ENCODE measurements at places on chromosomes 4 and X.

DNA sequence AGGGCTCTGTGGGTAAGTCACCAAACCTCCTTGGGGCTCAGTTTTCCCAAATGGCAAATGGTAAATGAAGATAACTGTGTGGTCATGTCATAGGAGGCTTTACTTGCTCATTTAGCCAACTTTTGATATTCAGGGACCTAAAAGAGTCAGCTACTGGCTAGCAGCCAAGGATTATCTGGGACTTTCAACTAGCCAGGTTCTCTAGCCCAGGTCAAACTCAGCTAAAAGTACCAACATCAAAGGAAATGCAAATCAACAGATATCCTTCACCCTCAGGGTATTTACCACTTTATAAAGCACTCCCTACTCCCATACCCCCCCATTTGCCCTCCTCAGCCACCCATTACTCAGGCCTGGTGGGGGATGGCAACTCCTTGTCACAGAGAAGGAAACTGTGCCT, 7.5 kb downstream of the AMER1 start:
- DNase-seq, result no peak

- no peak for DNase-seq
Measured at GRCh38 chr4:41452484-41453225, 85.3 kb upstream of the LIMCH1 start.

DNA sequence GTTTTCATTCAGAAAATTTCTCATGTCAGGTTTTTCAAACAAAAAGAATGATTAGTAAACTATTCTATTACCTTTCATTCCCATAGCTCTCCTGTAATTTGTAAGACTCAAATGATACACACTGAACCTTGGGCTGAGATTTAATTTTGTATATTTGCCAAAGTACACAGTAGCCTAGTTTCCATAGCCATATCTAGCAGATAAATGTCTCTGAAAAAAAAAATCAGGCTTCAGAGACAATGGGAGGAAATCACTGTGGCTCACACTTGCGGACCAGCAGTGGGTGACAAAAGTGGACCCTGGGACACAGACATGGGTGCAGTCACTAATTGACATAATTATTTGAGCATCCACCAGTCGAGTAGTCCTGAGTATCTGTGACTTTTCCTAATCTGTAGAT, 46.6 kb downstream of the MAOA start:
- no peak for DNase-seq

DNA sequence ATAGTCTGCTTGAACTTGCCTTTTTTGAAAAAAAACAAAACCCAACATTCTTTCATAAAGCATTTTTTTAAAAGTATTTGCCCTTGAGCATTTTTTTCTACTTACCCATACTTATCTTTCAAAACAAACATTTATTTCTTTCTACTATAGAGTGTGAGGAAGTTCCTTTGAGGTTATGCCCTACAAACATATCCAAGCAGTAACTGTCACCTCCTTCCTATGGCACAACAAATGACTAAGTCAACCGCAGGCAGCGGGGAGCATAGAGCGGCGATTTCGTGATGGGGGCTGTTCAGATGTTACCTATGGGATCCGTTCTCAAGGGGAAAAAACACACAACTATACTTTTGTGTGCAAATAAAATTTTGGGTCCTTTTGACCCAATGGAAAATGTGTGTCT, 19.4 kb downstream of the SPRY1 start:
- no peak for DNase-seq

- no peak for DNase-seq
Measured at GRCh38 chr4:81492606-81493230, 21.0 kb upstream of the RASGEF1B start.

DNA sequence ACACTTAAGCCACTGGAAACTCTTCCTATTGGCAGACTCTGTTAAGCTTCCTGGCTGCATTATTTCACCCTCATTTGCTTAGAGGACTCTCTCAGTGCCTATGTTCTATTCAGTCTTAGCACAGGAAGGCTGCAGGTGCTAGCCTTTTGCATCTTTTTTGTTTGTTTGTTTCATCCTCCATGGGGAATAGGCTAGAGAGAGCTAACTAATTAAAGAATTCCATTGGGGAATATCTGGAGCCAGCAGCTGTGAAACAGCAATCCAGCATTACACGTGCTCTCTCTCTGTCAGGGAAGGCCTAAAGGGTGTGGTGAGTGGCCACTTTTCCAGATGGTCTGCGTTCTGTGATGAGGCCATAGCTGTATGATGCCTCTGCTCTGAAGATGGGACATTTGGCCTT, 633.6 kb downstream of the SPRY1 start:
- peak; percentile 46 for DNase-seq

GRCh38 chrX:130001893-130002292, 19.5 kb downstream of the BCORL1 start:
- no peak for DNase-seq

DNA sequence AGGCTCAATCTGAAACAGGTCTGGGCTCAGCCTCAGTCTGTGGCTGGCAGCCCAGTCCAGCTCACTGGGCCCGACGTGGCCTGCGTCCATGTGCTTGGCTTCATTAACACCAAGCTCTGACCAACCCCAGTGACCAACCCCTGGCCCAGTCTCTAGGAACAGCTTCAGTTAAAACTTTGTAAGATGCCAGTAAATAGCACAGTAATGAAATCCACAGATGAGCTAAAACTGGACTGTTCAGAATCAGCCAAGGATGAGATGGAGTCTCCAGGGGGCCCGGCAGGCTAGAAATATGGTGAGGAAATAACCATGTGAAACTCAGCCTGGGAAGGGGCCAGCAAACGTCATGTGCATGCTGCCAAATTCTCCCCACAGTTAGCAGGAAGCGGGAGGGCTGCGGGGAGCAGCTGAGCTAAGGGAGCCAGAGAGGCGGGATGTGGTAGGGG, 37.1 kb upstream of the XPNPEP2 start:
- DNase-seq, result peak; percentile 56

DNA sequence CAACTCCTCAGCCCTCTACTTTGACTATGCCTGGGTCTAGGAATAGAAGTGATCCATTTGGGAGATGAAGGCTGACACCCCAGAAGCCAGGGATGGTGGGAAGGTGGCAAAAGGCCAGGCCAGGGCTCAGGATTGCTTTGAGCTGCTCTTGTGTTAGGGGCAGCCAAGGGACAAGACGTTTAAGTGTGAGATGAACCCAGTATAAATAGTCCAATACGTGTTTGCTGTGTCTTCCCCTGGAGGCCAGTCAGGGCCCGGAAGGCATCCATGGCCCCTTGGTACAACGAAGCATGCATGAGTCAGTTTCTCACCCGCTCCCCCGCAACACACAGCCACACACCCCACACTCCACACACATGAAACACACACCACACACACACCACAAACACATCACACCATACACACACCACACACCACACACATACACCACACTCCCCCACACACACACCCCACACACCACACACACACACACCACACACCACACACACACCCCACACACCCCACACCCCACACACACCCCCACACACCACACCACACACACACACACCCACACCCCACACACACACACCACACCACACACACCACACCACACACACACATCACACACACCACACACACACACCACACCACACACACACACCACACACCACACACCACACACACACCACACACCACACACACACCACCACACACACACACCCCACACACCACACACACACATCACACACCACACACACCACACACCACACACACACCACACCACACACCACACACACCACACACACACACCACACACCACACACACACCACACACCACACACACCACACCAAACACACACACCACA, 5.1 kb downstream of the STARD8 start:
- DNase-seq, result no peak

DNA sequence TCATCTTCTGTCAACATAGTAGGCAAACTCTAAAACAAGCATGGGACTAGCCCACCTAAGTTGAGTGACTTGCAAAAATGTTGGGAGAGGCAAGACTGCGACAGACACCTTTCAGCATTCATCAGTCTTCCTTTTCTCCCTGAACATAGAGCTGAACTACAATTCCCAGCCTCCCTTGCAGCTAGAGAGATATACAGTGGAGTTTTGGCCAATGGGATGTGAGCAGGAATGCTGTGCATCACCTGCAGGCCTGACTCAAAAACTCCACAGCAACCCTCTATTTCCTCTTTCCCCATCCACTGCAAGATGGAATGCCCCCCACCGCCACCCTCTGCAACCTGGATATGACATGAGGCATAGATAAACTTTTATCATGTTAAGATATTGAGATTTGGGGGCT, 66.5 kb downstream of the PDHA1 start:
- no peak for DNase-seq

DNA sequence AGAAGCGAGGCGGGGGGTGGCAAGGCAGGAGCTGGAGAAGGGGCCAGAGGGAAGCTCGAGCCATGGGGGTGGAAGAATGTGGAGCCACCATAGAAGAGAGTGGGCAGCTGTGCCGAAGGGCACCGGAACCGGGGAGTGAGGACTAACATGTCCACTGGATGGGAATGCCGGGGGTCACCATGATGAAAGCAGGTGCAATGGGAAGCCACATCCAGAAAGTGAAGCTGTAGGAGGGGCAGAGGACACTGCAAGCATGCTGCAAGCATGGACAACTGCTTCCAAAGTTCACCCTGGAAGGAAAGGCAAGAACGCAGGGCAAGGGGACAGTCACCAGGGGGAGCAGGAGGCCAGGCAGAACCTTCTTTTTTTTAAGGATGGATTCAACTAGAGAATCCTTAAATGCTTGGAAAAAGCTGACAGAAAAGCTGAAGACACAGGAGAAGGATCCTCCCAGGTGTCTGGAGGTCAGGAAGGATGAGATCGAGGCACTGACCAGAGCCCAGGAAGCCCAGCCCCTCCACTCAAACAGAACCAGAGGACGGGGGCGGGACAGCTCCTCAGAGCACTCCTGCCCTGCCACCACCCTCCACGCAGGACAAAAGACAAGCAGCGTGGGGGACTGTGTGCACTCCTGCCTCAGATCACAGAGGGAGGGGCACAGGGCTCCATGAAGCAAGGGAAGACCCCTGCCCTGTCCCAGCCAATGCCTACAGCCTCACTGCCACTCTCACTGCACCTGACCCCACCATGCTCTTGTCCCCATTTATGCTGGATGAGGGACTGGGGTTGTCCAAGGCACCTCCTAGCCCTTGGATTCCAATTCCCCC, 169.2 kb downstream of the AFAP1 start:
- no peak for DNase-seq

GRCh38 chr4:138910195-138910913, 105.2 kb upstream of the NOCT start:
- no peak for DNase-seq

DNA sequence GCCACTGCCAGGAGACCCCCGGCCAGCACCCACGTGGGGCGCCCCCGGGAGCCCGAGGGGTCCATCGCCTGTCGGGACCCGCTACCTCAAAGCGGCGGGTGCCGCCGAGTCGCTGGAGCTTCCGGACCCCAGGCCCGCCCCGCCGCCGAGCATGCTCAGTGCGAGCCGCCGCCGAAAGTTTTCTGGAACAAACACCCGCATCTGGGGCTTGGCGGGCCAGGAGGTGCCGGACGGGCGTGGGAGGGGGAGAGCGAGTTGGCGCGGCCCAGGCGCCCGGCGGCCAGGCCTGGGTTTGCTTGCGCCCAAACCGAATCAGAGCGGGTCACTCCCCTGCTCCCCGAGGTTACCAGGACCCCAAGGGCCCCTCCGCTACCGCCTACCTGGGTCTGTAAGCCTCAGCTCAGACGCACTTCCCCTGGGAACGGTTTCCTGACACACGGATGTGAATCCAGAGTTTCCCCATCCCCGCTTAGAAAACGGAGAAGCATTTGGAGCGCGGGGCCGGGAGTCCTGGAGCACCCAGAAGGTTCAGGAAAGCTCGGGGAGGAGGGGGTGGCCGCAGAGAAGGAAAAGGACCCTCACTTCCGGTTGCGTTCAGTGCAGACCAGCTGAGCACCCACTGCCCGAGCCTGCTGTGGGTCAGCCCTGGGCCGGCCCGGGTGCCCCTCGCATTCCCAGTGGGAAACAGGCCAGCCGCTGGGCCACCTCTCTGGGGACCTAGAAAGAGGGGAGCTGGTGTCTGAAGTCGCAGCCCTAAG, at the start of gene EVC2:
Gene EVC2 (minus strand): TSS at position 111 of the 758 bp plus-strand sequence. CDS start 46 bp downstream, at position 65.
- no peak for DNase-seq

DNA sequence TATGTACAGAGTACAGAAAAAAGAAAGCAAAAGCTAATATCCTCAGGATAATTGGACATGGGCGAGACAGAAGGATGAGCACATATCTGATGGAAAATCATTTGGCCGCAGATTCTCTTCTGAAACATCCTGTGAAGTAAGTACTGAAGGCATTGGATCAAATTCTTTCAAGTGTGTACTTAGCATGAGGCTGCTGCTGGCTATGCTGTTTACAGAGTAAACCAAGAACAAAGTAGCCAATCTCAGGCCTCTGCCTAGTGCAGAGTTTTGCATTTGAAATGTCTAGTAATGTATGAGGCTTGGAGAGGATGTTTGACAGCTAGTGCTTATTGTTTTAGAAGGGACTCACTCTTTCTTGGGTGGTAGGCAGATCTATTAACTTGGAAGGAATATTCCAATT, 128.5 kb downstream of the MAGEC2 start:
- no peak for DNase-seq

GRCh38 chr4:123110685-123111084, 188.3 kb upstream of the NUDT6 start:
- DNase-seq, result no peak

- DNase-seq, result no peak
Measured at GRCh38 chrX:16138108-16138427, 14.7 kb downstream of the GRPR start.

DNA sequence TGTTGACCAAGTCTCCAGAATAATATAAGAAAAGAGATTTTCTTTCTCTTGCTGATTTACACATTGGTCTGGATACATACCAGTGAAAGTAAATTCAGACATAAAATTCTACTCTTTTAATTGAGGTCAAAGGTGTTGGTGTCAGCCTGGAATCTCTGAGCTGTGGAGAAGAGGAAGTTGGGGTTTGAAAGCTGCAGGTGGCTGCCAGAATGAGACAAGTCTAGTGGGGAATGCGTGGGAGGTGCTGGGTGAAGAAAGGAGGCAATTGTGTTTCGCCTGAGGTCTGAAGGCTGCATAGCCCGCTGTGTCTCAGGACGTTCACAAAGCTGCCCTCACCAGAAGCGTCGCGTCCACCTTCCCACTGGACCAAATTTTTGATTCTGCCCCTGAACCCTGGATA, 31.2 kb downstream of the PHEX start:
- no peak for DNase-seq

DNA sequence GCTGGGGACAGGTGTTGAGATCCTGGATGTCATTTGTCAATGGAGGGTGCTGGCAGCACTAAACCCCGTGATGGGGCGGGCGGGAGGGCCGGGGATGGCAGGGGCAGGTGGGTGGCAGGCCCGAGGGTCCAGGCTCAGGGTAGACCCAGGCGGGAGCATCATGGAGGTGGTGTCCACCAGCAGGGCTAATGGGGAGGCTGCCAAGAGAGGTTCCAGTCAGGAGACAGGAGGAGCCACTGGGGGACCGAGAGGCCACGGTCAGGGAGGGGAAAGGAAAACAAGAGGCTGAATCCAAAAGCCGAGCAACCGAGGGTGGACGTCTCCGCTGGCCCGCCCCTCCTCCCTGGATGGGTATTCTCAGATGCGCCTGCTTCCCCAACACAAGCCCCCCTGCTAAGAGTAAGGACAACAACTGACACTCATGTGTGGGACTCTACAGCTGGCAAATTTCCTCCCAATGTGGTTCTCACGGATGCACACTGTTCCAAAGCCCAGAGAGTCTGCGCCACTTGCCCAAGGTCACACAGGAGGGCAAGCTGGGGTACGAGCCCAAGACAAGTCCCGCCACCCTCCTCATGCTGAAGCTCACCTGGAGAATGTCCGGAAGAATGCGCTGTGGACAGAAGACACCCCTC, 132.0 kb downstream of the CPZ start:
- peak; percentile 57 for DNase-seq

GRCh38 chr4:81562093-81562492, 90.4 kb upstream of the RASGEF1B start:
- no peak for DNase-seq

All from lower leg skin (tissue), 4 donors.